ENCODE measurements at places on chromosomes 13 and 19.

DNA sequence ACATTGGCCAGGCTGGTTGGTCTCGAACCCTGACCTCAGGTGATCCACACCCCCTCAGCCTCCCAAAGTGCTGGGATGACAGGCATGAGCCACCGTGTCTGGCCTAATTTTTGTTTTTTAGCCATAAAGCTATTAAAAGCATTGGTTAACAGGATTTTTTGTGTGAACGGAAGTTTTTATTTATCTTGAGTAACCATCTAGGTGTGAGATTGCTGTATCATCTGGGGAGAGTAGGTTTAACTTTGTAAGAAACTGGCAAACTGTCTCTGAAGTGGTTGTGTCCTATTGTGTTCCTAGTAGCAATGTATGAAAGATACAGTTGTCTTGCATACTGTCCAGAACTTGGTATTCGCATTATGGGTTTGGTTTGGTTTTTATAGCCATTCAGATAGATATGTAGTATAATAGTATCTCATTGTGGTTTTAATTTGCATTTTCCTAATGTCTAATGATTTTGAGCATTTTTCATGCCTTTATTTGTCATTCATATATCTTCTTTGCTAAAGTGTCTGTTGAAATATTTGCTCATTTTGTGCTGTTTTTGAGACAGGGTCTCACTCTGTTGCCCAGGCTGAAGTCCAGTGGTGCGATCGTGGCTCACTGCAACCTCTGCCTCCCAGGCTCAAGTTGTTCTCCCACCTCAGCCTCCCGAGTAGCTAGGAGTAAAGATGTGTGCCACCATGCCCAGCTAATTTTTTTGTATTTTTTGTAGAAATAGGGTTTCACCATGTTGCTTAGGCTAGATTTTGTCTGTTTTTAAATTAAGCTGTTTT, 13.5 kb upstream of the PLEKHF1 start:
- no peak overlapping the region for H3K27ac ChIP-seq
- no peaks in the 10 kb centered on the region for H3K36me3 ChIP-seq
- peaks cover 2% of the 10 kb centered on the region for H3K27me3 ChIP-seq
- DNase-seq: no peak
- H3K4me1 ChIP-seq: no peaks in the 10 kb centered on the region

- H3K36me3 ChIP-seq: no peaks in the 10 kb centered on the region
- H3K27me3 ChIP-seq: no peaks in the 10 kb centered on the region
- no peak for DNase-seq
- no peak overlapping the region for H3K27ac ChIP-seq
- no peak overlapping the region for H3K4me3 ChIP-seq
- no peaks in the 10 kb centered on the region for H3K4me1 ChIP-seq
Observed at GRCh38 chr13:89923736-89924135, 1423.8 kb upstream of the MIR17HG start.

DNA sequence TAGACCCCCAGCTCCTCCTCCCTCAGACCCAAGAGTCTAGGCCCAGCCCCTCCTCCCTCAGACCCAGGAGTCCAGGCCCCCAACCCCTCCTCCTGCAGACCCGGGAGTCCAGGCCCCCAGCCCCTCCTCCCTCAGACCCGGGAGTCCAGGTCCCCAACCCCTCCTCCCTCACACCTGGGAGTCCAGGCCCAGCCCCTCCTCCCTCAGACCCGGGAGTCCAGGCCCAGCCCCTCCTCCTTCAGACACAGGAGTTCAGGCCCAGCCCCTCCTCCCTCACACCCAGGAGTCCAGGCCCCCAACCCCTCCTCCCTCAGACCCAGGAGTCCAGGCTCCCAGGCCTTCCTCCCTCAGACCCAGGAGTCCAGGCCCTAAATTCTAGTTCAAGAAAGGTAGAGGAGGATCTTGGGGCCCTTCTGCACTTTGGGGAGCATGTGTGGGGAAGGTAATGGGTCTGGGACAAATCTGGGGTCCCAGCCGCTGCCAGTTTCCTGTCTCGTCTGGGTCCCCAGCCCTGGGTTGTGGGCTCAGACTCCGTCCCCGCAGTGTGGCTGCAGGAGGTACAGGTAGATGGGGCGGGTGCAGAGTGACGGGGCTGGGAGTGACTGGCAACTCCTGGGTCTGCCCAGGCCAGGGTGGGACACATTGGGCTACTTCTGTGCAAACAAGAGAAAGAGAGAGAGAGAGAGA, 3.2 kb upstream of the TMEM190 start:
- no peaks in the 10 kb centered on the region for H3K27me3 ChIP-seq
- DNase-seq: no peak
- H3K4me3 ChIP-seq: no peak overlapping the region
- H3K27ac ChIP-seq: peak overlapping the region; percentile 66
- no peaks in the 10 kb centered on the region for H3K36me3 ChIP-seq

DNA sequence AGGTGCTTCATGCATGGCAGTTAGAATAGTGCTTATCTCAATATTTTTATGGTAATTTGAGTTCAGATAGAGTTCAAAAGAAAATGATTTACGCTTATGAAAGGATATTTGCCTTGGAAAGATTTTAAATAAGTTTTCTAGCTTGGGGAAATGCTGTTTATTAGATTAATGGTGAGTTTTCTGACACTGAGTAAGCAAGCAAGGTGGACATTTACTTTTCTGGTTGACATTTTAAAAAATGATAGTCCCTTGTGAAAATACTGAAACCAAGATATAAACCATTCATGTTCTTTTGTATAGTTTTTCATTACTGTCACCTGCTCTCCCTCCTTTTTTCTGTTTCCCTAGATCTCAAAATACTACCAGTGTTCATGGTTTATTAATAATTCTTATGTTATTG, 1034.8 kb upstream of the SPRY2 start:
- no peaks in the 10 kb centered on the region for H3K36me3 ChIP-seq
- H3K27ac ChIP-seq: no peak overlapping the region
- H3K4me3 ChIP-seq: no peak overlapping the region
- H3K27me3 ChIP-seq: no peaks in the 10 kb centered on the region
- H3K4me1 ChIP-seq: no peaks in the 10 kb centered on the region
